CD4-positive, alpha-beta T cell treated with Interleukin-6 for 4 hours (primary cell): ENCODE measurements at places on chromosomes 4 and X.

GRCh38 chrX:153366119-153366518 is 32.2 kb downstream of the ZNF275 start:
- DNase-seq = no peak

DNA sequence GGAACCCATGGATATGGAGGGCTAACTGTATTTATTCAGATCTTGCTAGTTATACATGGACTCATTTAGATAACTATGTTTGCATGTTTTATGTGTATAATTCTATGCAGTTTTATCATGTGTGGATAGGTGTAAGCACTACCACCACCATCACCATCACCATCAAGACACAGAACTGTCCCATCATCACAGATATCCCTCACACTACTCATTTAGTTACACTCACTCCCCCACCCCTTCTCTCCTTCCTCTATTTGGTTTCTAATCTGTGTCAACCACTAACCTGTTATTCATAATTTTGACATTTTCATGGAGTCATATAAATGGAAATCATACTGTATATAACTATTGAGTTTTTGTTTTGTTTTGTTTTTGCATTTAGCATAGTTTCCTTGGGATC is 43.7 kb downstream of the STAG2 start:
- DNase-seq = no peak

DNA sequence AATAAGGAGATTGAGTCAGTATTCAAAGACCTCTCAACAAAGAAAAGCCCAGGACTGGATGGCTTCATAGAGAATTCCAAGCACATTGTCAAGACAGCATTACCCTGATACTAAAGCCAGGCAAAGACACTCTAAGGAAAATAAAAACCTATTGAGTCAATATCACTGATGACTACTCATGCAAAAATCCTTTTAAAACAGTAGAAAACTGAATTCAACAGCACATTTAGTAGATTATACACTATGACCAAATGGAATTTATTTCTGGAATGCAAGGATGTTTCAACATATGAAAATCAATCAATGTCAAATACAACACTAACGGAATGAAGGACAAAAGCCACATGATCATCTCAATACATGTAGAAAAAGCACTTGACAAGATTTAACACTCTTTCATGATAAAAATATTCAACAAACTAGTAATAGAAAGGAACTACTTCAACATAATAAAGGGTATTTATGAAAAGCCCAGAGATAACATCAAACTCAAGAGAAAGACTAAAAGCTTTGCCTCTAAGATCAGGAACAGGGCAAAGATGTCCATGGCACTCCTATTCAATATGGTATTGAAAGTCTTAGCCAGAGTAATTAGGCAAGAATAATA is 633.3 kb downstream of the ANKRD50 start:
- DNase-seq = no peak

DNA sequence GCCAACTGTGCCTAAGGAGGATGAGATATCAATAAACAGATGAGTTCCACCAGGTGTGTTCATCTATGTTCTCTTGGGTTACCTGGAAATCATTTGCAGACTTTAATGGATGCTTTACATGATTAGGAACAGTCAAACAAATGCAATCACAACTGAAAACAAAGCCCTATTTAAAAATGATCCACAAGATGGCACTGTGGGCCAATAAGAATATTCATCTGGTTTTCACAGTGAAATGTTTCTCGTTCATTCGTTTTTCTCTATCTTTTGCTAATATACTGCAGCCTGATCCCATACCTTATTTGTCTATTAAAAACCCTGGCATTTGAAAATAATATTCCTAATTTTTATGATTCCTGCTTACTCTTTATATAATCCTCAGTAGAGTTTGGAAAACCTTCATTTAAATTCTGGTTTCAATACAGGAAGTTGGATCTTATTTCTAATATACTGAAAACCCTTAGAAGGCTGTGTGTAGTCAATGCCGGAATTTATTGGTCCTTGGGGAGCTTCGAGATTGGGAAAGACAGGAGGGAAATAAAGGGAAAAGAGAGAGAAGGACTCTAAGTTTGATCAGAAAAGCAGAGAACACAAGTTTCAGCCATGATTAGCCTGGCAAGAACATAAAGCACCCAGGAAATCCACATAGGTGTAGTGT is 63.8 kb upstream of the TAPT1 start:
- no peak for DNase-seq

- no peak for DNase-seq
Observed at GRCh38 chr4:2365054-2365912, 53.2 kb downstream of the ZFYVE28 start.

- no peak for DNase-seq
Observed at GRCh38 chr4:54586320-54586955, 71.3 kb upstream of the KIT start.

GRCh38 chr4:128380306-128380705 is 92.7 kb upstream of the PGRMC2 start:
- DNase-seq = no peak

GRCh38 chrX:151538190-151539122 is 25.0 kb upstream of the PASD1 start:
- DNase-seq = no peak

DNA sequence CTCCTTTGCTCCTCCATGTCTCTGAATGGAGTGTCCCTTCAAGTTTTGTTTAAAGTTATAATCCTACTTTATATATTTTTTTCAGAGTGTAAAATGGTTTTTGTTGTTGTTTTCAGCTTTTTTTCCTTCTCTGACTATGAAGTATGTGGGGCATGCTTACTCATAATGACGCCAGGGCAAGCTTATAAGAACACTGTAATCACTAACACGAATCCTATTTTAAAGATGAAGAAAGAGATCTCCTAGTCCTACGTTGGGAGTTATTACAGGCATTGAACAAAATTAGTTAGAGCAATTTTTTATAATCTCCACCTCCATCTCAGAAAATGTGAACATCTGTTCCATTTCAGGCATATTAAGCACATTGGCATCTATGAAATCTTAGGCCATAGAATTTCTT is 268.1 kb upstream of the MAGEB2 start:
- DNase-seq = no peak

DNA sequence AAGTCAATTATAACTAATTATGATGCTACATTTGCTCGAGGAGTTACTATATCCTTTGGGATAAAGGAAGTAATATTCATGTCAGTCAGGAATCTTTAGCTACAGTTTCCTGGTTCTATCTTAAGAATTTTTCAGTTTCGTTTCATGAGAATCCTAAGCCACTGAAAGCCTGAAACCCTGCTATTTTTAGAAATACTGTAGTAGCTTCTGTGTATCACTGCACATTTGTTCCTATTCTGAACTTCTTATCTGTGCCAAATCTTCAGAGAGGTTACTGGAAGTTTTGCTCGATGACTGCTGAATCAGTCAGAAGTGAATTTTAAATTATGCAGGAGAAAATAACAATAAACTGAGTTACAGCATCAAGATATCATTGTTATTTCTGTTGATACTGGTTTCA is 249.2 kb downstream of the TENM3 start:
- no peak for DNase-seq

- DNase-seq = no peak
Observed at GRCh38 chr4:31041385-31041784, 321.2 kb downstream of the PCDH7 start.

DNA sequence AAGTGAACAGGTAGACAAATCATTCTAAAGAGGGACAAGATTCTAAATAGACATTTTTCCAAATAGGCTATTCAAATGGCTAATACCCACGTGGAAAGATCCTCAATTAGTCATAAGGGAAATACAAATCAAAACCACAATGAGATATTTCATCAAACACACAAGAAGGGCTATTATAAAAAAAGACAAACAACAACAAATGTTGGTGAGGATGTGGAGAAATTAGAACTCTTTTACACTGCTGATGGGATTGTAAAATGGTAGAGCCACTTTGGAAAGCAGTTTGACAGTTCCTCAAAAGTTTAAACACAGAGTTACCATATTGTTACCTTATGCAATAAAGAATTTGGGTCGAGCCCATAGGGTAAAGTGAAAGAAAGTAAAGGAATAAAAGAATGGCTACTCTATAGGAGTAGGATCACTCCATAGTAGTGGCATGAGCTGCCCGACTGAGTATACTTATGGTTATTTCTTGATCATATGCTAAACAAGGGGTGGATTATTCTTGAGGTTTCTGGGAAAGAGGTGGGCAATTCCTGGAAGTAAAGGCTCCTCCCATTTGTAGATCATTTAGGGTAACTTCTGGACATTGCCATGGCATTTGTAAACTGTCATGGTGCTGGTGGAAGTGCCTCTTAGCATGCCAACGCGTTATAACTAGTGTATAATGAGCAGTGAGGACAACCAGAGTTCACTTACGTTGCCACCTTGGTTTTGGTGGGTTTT is 58.9 kb upstream of the FAM9C start:
- no peak for DNase-seq

DNA sequence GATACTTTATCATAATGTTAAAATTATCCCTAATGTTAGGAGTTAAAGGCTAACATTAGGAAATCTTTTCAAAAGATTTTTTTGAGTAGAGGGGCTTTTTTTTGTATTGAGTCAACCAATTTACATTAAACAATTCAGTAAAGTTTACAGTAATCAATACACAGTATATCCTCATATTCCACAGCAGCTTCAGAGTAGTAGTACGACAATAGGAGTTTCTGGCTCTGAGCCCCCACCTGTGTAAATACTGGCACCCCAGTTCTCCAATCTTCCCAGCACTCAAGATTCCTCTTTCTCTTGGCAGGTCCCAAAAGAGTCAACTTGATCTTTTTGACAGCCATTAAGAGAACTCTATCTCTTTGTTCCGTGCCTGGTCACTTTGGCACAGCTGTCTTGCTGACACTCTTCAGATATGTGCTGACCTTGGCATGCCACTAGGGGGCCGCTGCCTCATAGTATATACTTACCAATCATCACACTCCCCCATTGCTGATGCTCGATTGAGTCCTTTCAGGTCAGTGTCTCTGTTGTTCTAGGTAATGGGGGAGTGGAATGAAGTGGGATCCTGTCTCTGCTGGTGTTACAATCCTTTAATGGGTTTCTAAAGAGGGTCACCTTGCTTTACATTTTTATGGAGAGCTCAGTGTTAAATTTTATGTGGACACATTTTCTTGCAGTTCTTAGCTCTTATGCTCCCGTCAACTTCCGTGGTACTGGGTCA is 19.5 kb upstream of the CCNI start:
- DNase-seq = peak; percentile 82

DNA sequence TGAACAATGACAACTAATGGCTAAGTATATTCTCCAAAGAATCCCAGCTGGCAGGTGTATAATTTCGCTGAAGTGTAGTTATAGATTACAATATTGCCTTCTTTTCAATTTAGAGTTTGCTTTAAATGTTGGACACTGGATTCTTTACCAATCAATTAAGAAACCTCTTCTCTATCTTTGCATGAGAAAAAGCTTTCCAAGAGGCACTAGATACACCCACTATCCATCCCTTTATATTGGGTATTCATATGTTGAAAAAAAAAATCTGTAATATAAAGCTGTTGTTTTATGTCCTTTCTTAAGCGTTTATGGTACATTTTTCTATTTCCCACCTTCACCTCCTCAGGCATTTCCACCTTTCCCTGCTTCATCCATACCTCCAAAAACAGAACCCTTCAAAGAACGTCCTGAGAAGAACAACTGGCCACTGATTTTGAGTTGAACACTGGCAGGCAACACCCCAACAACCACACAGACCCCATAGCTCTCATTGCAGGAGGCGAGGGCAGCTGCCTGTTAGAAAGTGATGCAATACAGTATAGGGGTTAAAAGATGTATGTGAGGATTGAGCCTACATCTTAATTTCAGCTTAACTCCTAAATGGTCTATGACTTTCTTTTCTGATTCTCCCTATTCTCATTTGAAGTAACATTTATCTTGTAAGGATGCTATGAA is 11.8 kb downstream of the ADH6 start:
- no peak for DNase-seq

- DNase-seq = no peak
Observed at GRCh38 chr4:79874197-79874596, 198.8 kb downstream of the ANTXR2 start.

- DNase-seq = no peak
Observed at GRCh38 chr4:168164915-168165548, 72.7 kb downstream of the ANXA10 start.

DNA sequence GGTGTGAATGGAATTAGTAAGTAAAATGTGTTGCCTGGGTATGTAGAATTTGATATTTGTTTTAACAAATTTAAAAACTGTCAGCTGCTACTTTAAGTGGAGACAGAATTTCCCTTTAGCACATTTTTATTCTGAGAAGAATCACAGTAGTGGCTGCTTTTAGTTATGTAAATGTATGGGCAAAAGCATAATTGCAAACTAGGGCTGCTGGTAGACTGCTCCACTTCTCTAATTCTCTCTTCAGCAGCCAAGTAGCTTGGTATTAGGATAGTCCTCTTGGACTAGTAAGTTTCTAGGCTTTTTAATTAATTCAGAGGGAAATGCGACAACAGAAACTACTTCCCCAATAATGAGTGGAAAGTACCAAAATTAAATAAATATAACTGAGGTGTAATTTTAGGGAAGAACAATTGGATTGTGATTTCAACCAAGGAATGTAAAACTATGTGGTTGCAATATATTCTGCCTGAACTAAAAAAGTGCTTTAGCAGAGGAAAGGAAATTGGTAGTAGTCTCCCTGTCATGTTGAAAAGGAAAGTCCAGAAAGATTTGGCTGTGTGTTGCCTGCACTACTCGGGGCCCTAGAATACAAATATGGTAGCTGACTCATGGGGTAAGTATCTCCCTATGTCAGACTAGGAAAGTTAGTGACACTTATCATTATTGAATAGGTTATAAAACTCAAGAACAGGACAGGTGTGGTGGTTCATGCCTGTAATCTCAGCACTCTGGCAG is 9.2 kb upstream of the EIF4E start:
- no peak for DNase-seq

- DNase-seq = no peak
Observed at GRCh38 chr4:48945981-48946380, 39.4 kb upstream of the OCIAD2 start.

- DNase-seq = no peak
Observed at GRCh38 chr4:84944947-84945346, 21.5 kb downstream of the WDFY3 start.

GRCh38 chr4:83585982-83586508 is 50.1 kb downstream of the GPAT3 start:
- no peak for DNase-seq
